Stimulated activated CD4-positive, alpha-beta T cell treated with anti-CD3 and anti-CD28 coated beads, Interleukin-4, amount 100 ng/mL, for 4 hours (primary cell): ENCODE measurements at places on chromosomes 4 and X.

DNA sequence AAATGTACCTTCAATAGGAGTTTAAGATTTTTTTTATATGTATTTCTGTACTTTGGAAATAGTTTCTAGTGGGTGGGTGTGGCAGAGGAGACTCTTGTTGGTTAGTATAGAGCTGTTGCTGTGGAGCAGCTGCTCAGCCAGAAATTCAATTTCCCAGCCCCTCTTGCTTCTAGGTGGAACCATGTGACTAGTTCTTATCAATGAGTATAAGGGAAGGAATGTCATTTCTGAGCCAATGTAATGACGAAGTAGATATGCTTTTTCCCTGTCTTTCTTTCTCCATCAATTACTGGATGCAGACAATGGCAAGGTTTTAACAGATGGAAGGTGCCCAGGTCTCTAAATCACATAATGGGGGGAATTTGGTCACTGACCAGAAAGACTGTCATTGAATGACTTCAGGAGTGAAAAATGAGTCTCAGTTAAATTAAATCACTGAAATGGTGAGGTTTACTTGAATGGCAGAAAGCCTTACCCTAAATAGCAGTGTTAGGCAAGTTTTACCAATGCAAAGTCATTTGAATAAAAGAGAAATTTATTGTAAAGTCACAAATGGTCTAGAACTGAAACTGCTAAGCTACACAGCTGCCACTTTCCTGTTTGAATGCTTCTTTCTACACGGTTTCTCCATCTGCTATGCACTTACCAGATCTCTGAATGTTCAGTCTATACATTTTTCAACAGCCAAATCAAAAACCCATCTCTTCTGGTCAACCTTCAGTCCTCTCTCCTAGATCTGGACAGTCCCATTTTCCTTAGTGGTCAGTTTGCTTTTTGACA lies 795.4 kb upstream of the MAGEB2 start:
- no peak for DNase-seq

- DNase-seq, result no peak
These were observed 52.2 kb downstream of the SMIM20 start for GRCh38 chr4:25966171-25966570.

GRCh38 chr4:1494416-1495315 lies 88.4 kb upstream of the NKX1-1 start:
- DNase-seq, result no peak

DNA sequence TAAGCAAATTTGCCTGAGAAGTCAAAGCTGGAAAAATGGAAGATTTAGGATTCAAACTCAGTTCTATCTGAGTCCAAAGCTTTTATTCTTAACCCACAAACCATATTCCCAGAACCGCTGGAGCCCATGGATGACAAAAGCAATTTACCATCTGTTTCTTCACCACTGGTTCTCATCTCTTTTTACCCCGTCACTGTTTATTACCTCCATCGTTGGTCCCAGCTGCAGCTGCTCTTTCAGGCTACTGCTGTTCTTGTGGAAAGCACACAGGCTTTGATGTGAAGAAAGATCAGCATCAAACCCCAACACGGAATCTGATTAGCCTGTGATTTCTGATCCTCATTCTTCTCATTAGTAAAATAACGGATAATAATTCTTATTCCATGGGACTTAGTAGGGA lies 9.5 kb downstream of the FBXO8 start:
- no peak for DNase-seq

GRCh38 chrX:11472381-11472780 lies 179.2 kb downstream of the AMELX start:
- DNase-seq, result no peak

DNA sequence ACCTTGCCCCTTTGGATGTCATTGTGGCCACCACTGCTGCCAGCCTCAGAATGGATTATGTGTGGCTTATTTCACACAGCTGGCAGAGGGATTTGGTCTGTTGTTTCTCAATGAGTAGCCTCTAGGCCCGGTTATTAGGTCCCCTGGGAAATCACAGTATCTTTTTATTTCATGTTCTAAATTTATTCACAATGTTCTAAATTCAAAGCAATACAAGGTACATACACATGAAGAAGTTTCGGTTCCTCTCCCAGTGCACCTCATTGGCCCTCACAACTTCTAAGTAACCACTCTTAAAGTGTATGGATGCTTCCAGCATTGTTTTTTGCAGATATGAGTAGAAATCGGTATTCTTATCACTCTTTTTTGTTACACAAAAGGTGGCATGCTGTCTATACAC lies 262.7 kb downstream of the RCHY1 start:
- DNase-seq, result no peak

DNA sequence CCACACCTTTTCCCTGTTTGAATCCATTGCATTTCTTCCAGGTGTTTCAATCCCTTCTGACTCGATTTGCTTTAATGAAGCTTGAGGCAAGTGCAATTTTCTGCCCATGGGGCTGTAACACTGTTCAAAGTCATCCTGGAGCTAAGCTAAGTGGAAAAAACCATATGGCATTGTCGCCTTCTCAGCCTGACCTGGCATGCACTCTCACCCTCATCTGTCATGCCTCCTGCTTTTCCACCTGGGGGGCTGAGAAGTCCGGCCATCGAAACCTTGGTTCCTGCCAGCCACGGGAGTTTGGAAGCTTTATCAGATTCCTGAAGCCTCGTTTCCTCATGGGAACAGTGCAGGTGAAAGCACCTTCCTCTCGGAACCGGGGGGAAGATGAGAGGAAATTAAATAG lies 38.2 kb downstream of the WFS1 start:
- DNase-seq, result no peak

DNA sequence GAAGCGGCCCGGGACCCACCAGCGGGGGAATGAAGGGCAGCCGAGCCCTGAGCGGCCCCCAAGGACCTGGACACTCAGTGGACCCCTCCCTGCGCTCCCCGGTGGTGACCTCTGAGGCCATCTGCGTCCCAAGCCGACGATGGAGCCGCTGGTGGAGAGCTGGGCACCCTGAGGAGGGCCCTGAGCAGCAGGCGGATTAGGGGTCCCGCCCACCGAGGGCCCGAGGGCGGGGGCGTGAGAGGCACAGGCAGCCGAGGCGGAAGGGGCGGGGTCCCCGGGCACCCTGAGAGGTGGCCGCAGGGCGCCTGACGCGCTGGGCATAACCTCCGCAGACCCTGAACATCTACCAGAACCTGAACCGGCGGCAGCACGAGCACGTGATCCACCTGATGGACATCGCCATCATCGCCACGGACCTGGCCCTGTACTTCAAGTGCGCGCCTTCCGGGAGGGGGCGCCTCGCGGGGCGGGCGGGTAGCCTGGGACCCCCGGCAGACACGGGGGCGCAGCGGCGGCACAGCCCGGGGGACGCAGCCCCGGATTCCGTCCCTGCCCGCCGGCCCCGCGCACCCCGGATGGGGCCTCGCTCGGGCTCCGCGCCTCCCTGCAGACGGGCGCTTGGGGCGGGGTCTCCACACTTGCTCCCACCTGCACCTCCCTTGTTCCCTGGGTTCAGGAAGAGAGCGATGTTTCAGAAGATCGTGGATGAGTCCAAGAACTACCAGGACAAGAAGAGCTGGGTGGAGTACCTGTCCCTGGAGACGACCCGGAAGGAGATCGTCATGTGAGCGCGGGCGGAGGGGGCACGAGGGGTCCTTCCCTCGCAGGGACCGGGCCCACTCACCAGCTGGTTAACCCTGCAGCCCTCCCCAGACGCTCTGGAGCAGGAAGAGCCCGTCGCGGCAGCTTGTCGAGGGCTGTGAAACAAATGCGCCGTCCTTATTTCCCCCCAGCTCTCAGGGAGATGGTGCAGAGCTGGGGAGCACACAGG lies 10.3 kb downstream of the ATP5ME start:
- DNase-seq, result peak; percentile 75

DNA sequence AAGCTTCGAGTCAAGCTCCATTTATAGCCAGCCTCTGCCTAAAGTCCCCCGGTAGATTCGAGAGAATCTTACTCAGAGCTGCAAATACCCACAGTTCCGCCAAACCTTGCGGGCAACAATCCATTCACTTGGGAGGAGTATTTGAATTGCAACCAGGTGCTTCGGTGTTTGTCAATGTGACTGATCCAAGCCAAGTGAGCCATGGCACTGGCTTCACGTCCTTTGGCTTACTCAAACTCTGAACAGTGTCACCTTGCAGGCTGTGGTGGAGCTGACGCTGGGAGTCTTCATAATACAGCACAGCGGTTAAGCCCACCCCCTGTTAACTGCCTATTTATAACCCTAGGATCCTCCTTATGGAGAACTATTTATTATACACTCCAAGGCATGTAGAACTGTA lies 11.2 kb downstream of the CD40LG start:
- DNase-seq, result no peak

DNA sequence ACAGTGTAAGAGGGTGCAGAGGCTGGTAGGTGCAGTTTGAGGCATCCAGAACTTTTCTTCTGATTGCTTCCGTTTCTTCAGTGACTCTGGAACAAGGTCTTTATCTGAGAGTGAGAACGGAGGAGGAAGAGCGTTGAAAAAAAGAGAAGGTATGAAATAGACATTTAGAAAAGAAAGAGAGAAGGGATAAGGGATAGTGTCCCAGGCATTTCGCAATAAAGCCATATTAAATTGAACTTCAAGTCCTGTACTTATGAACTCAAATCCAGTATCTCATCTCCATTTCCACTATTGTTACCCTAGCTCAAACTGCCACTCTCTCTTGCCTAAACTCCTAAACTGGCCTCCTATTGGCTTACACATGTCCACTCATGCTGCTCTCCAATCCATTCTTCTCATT lies 36.7 kb downstream of the NPY2R start:
- DNase-seq, result no peak

DNA sequence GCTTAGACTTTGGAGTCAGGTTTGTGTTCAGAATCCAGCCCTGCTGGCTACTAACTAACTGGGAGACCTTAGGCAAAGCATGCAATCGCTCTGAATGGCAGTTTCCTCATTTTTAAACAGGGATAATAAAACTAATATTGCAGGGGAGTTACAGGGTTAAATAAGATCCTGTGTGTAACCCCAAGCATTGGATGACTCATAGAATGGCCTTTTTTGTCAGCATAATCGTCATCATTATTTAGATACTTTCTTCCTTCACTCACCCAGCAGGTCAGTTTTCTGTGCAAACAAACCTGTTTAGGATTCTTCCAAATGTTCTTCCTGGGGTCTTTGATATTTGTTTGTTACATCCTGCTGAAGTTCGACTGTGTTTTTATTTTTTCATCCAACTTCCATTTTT lies 208.2 kb downstream of the EVC2 start:
- no peak for DNase-seq

GRCh38 chrX:17053502-17053901 lies 107.0 kb downstream of the REPS2 start:
- DNase-seq, result no peak

GRCh38 chrX:115897956-115898355 lies 272.6 kb upstream of the AGTR2 start:
- no peak for DNase-seq

DNA sequence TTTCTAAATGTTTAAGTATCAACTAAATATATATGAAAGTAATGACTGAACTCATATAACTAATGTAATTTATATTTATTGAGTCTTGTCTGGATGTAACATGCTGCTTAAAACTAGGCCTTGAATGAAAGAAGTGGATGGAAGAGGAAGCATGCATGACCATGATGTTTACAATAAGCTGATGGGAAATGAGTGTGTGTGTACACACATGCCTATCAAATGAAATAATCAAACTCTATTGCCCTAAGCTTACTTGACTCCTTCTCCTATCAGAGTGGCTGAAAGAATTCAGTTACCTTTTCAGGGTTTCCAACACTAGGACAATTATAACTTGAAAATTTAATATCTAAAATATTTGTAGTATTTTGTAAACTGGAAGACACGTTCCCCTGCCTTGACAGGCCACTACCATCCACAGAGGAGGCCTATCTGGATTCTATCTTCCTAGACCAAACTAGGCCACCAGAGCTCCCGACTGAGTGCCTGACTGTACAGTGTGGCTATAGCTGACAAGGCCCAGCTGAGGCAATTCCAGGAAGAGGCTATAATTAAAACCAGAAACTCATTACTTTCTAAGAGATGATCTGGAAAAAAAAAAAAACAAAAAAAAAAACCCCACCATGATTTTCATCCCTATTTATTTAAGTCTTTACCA lies 7.6 kb downstream of the ARSJ start:
- no peak for DNase-seq

- DNase-seq, result no peak
These were observed 86.6 kb downstream of the STK32B start for GRCh38 chr4:5137927-5138326.

DNA sequence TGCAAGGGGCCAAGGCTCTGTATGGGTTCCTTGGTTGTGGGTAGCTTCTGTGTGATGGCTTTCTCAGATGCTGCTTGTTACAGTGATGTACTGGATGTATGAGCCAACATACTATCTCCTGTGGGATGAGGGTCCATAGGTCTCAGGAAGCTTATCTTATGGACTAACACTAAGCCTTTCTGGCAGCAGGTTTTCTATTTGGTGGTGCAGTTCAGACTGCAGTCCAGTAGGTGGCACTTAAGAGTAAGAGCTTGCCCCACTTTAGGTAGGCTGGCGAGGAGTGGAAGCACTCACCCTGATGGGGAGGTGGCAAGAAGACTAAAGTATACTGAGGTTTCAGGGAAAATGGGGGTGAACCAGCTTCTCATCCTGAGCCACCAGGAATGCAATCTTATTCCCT lies 306.7 kb upstream of the MAOA start:
- peak; percentile 12 for DNase-seq

DNA sequence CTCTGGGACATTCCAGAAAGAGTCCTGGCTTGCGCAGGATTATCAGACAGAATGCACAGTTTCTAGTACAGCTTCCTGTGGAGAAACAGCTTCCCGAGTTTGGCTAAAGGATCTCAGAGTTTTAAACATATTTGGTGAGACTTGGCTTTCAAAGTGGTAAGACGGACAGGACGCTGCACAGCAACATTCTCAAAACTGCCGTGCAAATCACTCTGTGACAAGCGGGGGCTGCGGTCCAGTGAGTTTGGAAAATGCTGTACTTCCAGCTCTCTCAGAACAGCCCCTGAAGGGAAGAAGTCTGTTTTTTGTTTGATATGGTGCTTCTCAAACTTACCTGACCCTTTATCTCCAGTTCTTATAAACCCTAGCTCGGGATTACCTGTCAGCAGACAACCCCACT lies 18.1 kb downstream of the LGI2 start:
- no peak for DNase-seq

GRCh38 chr4:16844816-16845586 lies 53.4 kb downstream of the LDB2 start:
- no peak for DNase-seq

DNA sequence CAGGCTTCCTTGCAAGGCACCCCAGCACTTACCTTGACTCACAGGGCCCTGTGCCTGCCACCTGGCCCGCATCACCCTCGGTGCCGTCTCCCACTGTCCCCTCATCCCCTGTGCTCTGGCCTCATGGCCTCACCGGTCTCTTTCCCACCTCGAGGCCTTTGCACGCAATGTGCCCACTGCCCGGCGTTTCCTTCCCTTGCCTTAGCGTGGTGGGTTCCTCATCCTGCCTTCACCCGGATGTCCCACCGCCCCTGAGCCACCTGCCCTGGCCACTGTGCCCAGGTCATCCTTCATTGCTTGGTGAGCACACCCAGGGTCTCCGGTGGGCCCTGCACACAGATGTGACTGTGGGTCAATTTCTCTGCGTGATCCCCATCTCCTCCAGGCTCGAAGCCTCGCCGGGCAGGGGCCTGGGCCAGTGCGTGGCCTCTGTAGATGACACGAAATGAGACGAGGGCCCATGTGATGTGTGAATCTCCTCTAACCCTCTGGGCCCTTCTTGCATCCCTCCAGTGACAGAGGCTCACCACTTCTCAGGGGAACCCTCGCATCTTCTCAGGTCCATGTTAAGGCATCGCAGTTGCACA lies 4.6 kb downstream of the HTRA3 start:
- no peak for DNase-seq

GRCh38 chr4:137685357-137685756 lies 153.1 kb upstream of the PCDH18 start:
- no peak for DNase-seq
